ENCODE measurements at places on chromosomes 6 and 20.

GRCh38 chr6:118810420-118811027 lies 83.4 kb upstream of the ASF1A start:
- DNase-seq, result no peak

DNA sequence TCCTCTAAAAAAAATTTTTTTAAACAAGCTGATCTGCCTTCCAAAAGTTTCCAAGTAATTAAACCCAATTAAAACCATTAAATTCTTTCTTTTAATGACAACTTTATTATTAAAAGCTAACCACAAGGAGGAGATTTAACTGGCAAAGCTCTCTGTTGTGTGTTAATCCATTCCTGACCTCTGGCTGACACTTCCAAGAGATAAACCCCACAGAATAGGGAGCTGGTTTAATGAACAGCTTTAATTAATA lies 230.8 kb downstream of the EYA2 start:
- DNase-seq, result no peak

DNA sequence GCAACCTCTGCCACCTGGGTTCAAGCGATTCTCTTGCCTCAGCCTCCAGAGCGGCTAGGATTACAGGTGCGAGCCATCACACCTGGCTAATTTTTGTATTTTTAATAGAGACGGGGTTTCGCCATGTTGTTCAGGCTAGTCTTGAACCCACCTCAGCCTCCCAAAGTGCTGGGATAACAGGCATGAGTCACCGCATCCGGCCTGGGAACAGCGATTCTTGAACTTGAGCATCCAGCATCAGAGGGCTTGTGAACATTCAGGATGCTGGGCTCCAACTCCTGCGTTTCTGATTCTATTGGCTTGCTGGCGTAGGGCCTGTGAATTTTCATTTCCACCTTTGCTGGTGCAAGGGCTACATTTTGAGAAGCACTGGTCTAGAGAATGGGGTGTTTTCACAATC lies 24.5 kb upstream of the PIM1 start:
- no peak for DNase-seq

GRCh38 chr20:48156521-48156920 lies 371.2 kb upstream of the SULF2 start:
- DNase-seq, result no peak

- no peak for DNase-seq
These were observed 203.2 kb upstream of the SGK1 start for GRCh38 chr6:134521116-134521501.

Data from amygdala (tissue), 56 donors.